Activated T-cell treated with anti-CD3 and anti-CD28 coated beads, Interleukin-2, amount 50 U/mL, for 4 hours (primary cell): ENCODE measurements at places on chromosomes 6 and 20.

GRCh38 chr20:25308671-25309394, 60.9 kb downstream of the PYGB start:
- DNase-seq: no peak

GRCh38 chr6:19424853-19425252, 412.3 kb upstream of the ID4 start:
- DNase-seq: no peak

GRCh38 chr6:21305893-21306332, 287.6 kb upstream of the SOX4 start:
- no peak for DNase-seq

- DNase-seq: no peak
These were observed 9.1 kb upstream of the BPIFA2 start for GRCh38 chr20:33158637-33159385.

GRCh38 chr6:5162355-5162754, 77.2 kb downstream of the PPP1R3G start:
- no peak for DNase-seq

DNA sequence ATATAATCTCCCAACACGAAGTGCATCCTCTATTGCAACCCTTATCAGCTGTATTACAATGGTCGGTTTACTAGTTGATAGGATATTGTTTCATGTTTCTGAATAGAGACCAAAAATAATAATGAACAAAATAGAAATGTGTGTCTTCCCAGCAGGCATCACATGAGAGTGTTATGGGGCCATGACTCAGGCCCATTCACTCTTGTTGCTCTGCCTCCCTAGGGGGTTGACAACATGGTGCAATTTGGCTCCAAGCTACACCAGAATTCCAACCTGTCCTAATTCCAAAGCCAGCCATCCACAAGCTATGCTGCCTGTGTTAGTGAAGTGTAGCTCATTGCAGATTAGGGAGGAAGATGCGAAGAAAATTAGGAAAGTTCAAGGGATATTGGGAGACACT, 13.1 kb upstream of the SAYSD1 start:
- no peak for DNase-seq

- no peak for DNase-seq
These were observed 105.8 kb upstream of the TRAF3IP2 start for GRCh38 chr6:111711476-111711875.

GRCh38 chr6:3823671-3824070, 25.5 kb upstream of the FAM50B start:
- no peak for DNase-seq

DNA sequence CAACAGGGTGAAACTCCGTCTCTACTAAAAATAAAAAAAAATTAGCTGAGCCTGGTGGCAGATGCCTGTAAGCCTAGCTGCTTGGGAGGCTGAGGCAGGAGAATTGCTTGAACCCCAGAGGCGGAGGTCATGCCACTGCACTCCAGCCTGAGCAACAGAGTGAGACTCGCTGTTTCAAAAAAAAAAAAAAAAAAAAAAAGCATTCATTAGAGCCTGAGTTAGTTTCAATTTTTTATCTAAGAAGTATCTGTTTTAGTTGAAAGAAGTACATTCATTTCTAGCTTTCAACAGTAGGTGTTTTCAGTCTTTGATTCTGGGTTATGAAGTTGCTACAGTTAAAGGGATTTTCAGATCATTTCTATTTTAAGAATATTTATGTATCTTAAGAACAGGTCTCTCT, 42.2 kb downstream of the ZNF292 start:
- no peak for DNase-seq

GRCh38 chr6:150638765-150639164, 39.1 kb downstream of the PLEKHG1 start:
- no peak for DNase-seq

DNA sequence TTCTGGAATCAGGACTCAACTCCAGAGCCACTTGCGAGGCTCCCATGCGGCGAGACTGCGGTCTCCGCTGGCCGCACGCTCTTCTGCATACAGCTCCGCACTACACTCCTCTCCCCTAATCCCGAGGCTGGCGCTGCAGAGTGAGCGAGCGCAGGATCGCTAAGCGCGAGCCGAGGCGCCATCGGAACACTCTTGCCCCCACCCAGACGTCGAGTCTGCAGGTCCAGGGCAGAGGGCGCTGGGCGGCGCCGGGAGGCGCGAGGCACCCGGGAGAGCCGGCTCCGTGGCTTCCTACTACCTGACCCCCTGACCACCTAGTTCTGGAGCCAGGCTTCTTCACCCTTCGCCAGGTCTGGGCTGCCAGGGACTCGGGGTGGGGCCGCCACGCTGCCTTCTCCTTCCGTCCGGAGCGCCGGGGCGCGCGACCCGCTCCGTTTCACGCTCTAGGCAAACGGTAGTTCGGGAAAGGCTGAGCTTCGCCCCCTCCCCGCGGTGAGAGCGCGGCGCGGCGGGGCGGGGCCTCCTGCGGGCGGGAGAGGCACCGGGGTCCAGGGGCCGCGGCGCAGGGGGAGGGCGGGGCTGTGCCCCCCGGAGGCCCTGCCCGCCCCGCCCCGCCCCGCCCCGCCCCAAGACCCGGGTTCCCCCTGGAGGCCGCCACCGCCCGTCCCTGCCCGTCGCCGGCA, 5.4 kb upstream of the TUBB2A start:
- peak; percentile 45 for DNase-seq

- peak; percentile 35 for DNase-seq
These were observed 636 bp downstream of the SRF start for GRCh38 chr6:43171707-43172103.

DNA sequence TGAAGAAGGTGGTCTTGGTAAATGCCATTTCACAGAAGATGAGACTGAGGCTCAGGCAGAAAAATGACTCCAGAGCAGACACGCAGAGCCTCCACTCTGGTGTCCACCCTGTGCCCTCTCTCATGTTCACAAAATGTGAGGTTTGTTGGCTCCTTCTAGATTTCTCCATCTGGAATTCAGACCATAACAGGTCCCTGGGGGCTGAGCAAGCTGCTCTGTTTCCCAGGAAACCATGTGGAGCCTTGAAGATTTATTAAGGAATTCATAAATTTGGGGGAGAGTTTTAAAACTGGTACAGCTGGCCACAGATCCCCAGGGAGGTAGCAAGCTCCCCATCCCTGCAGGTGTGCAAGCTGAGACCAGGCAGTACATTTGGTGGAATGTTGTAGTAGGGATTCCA, 38.8 kb upstream of the SIRPA start:
- DNase-seq: no peak

- DNase-seq: no peak
These were observed 231.9 kb downstream of the DLL1 start for GRCh38 chr6:170058878-170059485.

DNA sequence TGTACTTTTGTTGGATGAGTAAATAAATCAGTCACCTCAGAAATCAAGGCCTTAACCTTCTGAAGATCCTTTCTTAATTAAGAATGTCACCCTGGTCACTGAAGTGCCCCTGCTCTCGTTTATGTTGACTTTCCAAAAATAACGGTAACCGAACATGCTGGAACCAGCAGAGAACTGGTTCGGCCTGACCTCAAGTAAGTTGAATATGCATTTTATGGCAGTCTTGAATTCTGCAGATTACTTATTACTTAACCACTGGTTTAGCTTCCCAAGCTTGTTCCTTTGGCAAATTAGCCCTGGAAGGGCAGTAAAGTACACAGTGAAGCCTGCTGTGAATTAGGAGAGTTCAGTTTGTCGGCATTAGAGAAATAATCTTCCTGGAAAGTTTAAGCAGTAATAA, 12.2 kb downstream of the MAPRE1 start:
- DNase-seq: no peak

DNA sequence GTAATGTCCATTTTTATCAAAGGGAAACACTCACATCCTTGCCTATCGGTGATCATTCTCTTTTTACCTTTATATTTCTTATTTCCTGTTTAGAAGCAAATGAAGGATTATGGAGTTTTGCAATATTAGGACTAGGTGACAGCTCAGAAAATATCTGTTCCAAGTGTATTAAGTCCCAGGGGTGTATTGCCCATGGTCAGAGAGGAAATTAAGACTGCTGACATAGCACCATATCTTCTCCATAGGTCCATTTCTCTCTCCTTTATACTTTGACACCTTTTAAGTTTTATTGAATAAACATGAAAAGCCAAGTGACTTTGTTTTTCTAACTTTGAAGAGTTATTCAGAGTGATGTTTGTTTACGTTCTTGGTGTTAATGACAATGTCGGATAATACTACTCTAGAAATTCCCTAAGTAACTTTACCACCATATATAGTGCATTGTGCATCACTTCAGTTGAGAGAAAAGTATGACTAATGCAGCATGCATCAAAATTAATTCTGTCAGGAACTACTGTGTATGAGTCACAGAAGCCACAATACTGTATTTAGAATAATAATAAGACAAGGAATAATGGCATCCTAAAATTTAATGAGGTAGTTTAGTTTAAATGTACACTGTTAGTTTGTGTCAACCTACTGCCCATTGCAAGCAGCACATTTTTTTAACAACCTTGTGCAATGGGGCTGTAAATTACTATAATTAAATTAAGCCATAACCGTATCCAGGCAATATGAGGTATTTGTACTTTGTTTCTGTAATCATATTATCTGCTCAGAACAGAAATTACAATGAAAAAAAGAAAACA, 474.4 kb upstream of the RNF217 start:
- no peak for DNase-seq

DNA sequence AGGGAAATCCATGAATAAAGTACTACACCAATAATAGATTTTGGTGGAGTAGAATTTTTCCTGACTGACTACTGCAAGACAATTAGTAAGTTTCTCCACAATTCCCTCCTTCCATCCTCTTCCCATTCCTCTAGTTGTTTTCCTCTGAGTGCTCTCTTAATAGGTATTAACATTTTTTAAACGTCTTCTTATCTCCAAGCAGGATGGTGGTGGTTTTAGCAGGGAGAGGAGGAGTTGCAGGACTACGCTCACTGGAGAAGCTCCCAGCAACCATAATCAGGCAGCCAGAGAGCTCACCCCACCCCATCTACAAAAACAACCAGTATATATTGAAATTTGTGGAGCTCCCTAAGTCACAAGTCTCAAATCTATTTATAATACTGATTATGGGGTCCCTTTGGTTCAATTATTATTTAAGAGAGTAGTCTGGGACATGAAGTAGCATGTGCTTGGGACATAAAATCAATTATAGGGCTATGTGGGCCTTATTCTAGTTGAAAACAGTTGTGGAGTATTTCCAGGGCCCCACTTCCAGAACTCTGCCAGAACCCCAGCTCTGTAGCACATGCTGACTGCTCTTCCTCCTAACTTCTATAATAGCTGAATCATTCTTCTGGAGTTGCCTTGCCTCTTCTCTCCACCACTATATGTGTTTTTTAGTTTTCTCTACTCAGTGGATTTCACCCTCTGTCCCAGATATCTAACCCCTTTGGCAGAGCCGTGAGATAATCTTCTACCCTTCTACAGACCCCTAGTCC, 49.8 kb downstream of the MYB start:
- DNase-seq: no peak

GRCh38 chr6:103862297-103862696, 997.4 kb downstream of the HACE1 start:
- no peak for DNase-seq

DNA sequence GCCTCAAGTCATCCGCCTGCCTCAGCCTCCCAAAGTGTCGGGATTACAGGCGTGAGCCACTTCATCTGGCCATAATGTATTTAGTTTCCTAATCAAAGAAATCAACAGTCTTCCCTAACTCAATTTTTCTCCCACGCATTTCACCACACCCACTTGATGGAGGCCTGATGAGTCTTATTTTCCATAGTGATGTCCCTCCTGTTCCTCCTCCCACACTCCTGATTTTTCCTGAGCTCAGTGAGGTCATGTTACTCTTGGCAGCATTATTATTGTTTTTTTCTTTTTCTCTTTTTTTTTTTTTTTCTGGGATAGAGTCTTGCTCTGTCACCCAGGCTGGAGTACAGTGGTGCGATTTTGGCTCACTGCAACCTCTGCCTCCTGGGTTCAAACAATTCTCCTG, 8.9 kb downstream of the ABRACL start:
- no peak for DNase-seq

- no peak for DNase-seq
These were observed 67.1 kb downstream of the SYCP2 start for GRCh38 chr20:59866338-59866737.

GRCh38 chr20:4160761-4161305, 145.5 kb upstream of the RNF24 start:
- DNase-seq: peak; percentile 49

DNA sequence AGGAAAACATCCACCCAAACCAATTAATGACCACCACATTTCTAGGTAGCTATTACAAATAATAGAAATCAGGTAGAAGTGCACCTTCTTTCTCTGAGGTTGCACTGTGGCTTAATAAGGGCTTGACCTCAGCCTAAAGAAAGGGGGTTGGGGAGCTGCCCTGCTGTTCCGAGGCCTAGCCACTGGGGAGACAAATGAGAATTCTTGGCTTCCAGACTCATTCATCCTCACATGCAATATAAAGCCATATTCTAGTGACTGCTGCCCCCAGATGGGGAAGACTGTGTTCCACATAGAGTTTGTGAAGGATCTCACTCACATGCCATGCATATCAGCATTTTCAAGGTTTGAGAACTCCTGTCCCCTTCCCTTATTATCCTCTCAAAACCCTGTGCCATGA, 22.9 kb downstream of the SAYSD1 start:
- DNase-seq: no peak

DNA sequence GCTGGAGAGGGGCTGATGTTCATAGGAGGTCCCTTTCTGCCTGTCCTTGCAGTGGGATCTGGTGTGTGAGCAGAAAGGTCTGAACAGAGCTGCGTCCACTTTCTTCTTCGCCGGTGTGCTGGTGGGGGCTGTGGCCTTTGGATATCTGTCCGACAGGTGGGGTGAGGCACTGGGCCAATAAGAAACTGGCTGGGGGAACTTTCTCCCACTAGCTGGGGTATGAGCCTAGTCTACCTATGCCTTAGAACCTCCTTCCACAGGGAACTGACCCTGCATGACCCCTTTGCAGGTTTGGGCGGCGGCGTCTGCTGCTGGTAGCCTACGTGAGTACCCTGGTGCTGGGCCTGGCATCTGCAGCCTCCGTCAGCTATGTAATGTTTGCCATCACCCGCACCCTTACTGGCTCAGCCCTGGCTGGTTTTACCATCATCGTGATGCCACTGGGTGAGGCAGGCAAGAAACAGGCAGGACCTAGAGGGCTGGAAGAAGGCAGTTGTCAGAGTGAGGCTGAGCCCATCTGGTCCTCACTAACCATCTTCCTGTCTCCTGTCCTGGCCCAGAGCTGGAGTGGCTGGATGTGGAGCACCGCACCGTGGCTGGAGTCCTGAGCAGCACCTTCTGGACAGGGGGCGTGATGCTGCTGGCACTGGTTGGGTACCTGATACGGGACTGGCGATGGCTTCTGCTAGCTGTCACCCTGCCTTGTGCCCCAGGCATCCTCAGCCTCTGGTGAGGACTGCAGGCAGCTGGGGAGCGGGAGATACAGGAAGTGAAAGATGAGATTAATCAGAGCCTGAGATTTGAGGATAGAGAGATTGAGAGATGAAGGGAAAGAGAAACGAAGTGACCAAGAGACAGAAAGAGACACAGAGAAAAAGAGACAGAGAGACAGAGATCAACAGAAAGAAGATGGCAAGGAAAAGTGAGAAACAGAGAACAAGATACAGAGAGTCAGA, 1.6 kb downstream of the SLC22A7 start:
- no peak for DNase-seq

- no peak for DNase-seq
These were observed 242.9 kb downstream of the CDC5L start for GRCh38 chr6:44630125-44631028.

- no peak for DNase-seq
These were observed 136.0 kb downstream of the PACRG start for GRCh38 chr6:162863821-162864220.

GRCh38 chr20:25470045-25470444, 62.6 kb downstream of the GINS1 start:
- DNase-seq: no peak

GRCh38 chr6:42028234-42029061, 21.9 kb upstream of the TAF8 start:
- no peak for DNase-seq
